ENCODE measurements at places on chromosomes 2 and 18.
A peak's percentile ranks its signal among the peaks of the same experiment; 100 is the strongest.

GRCh38 chr2:88711289-88711688 is 19.8 kb downstream of the RPIA start:
- no peak for DNase-seq

DNA sequence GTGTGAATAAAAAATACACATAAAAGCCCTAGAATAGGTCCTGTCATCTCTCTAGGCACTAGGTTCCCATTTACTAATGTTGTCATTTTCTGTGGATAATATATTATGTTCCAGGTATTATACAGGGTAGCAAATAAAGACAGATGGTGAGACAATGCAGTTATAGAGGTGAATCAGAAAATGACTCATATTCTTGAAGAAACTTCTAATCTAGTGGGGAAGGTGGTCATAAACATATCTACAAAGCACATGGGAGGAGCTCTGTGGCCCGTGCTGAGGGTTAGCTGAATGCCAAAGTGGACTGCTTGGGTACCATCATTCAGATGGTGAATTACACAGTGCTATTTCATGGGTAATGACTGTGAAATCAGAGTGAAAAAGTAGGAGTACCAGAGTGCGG is 700.9 kb downstream of the ERBB4 start:
- no peak for DNase-seq

DNA sequence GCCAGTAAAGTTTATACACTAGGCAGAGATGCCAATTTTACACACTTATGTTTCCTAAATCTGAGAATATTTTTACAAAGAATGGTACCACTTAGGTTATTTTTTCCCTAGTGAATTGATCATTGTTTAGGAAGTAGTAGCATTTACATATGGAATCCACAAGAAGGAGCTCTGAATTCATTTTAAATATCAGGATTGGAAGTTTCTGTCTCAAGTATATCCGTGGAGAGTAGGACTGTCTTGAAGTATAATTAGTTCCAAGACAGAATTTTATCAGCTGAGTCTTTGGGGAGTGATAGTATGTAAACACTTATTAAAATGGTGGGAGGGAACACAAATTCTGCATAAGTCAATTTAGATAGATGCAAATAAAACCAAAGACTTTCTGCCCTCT is 82.3 kb upstream of the FAM98A start:
- peak; percentile 12 for DNase-seq

- DNase-seq: no peak
Measured at GRCh38 chr2:111054791-111055691, 65.7 kb upstream of the BCL2L11 start.

- DNase-seq: no peak
Measured at GRCh38 chr2:44163777-44164176, 4.9 kb upstream of the PPM1B start.

DNA sequence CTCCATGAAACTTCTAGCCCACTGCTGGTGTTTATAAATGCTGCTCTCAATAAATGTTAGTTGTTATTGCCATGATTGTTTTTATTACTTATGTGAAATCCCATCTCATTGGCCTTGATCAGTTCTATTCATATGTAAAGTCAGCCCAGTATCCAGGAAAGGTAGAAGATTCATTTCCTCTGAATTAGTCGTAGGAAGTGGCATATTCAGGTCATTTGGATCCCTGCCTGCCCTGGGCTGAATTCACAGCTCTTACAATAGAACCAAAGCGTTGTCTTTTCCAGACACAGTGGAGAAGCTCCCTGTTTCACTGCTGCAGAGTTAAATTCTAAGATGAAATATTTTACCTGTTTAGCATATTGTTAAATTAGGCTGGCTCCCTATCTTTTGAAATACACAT is 70.3 kb downstream of the MAIP1 start:
- DNase-seq: no peak

DNA sequence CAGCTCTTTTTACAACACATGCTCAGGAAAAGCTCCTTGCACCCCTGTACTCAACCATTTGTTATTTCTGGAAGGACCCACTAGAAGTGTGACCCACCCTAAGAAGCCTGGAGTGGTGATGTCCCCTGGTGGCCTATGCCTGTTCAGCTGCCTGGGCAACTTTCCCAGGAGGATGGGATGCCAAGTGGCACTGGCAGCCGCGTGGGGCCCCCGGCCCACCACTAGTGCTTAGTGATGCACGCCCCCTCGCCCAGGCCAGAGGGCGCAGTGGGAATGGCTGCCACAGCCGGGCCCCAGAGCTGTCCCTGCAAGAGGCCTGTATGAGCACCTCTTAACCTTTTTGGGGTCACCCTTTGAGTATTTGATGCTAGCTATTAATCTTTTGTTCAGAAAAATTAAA is 18.1 kb downstream of the IMPA2 start:
- DNase-seq: no peak

- DNase-seq: no peak
Measured at GRCh38 chr2:72015266-72015665, 132.4 kb downstream of the CYP26B1 start.

GRCh38 chr2:68231061-68231372 is 21.3 kb downstream of the PPP3R1 start:
- DNase-seq: peak; percentile 39

- no peak for DNase-seq
Measured at GRCh38 chr2:100542418-100542817, 20.4 kb upstream of the PDCL3 start.

GRCh38 chr2:240364582-240364960 is 70.9 kb upstream of the GPC1 start:
- no peak for DNase-seq

- no peak for DNase-seq
Measured at GRCh38 chr2:10864861-10865636, 46.7 kb upstream of the KCNF1 start.

DNA sequence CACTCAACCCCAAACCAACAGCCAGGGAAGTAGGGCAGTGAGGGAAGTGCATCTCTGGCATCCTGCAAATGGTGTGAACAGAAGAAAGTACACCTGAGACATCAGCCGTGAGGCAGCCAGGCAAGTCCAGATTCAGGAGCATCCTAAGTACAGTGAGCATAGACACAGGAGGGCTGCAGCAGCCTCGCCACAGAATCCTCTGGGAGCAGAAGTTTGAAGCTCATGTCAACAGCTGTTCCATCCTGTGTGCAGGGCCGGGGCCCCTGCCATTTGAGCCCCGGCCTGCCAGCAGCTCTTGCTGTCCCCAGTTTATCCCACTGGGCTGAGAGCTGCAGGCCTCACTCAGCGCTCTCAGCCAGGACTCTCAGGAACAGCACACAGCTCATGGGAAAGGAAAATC is 14.5 kb downstream of the LOXHD1 start:
- DNase-seq: no peak

DNA sequence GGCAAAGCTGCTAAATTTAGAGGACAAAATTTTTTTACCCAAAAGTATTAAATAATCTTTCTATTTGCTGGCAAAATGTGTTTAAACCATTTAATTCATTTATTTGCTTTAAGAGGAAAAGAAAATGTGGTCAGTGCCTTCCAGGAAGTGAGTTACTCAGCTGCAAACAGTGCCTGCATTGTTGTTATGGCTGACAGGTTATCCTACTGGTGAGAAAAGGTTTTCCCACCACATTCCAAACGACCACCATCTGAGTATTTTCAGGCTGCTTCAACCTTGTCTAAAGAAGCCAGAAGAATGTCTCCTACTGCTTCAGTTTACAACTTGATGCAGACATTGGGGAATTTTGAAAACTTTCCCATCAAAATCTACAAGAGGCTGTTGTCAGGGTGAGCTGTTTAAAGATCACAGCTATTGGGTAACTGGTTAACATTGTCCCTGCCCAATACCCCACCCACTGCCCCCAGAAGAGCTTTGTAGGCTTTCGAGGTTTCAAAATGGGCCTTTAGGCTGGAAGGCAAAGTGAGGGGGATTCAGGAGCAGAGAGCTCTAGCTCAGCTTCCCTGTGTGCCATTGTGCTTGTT is 461.3 kb upstream of the FANCL start:
- peak; percentile 1 for DNase-seq

DNA sequence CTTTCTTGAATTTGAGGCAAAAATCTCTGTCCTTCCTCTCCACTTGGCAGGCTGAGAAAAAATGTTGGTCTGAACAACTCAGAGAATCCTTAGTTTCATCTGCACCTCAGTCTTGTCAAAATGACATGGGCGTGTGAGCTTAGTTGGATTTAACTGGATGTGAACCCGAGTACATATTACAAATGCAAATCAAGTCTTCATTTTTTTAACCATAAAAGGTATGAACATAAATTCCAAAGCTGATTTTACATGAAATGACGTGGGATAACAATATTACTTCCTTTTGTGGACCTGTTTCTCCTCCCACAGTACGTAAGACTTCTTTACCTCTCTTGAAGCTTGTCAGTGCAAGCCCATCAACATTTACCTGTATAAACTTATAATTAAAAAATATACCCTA is 32.6 kb upstream of the RND3 start:
- no peak for DNase-seq

DNA sequence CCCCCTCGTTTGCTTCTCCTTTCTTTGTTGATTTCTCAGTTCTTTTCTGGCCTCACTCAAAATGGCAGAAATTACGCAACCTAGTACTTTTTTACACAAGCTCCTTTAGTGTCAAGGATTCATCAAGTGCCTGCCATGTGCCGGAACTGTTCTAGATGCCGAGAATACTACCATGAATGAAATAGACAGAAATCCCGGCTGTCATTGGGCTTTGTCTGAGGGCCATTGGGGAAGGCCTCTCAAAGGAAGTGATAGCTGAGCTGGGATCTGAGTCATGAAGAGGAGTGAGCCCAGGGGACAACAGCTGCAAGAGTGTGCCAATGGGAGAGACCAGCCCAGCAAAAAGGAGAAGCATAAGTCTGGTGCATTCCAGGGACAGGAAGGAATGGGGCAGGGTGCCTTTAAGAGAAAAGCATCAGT is 34.3 kb upstream of the PPP1CB start:
- DNase-seq: peak; percentile 83

DNA sequence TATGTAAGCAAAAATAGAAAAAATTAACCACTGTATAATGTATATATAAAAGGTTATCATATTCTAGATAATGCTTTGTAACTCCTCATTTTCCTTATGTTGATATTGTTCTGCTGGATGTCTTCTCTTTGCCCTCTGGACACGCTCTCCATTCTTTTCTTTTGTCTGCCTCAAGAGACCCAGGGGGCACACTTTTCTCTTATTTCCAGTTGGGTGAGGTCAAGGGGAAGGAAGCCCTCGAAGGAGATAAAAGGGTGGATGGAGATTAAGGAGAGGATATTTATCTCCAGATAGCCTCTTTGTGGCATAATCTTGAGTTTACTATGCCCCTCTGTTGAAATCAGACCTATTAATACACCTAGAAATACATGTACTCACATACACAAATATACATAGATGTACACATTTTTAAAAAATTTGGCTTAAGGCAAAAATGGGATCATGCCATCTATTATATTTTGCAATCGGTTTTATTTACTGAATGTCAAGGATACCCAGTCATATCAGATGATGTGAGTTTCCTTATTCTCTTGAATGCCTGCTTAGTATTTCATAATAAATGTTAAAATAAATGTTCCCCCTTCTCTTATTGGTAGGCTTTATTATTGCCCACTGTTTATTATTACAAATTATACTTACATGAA is 65.3 kb downstream of the LCLAT1 start:
- DNase-seq: no peak

- no peak for DNase-seq
Measured at GRCh38 chr2:1521191-1521877, 108.1 kb downstream of the TPO start.

Data from EL (cell line).